Anterior cingulate cortex (tissue), 58 donors: ENCODE measurements at places on chromosomes 1 and 21.

- DNase-seq, result no peak
Measured at GRCh38 chr1:51000651-51001050, 30.6 kb downstream of the CDKN2C start.

DNA sequence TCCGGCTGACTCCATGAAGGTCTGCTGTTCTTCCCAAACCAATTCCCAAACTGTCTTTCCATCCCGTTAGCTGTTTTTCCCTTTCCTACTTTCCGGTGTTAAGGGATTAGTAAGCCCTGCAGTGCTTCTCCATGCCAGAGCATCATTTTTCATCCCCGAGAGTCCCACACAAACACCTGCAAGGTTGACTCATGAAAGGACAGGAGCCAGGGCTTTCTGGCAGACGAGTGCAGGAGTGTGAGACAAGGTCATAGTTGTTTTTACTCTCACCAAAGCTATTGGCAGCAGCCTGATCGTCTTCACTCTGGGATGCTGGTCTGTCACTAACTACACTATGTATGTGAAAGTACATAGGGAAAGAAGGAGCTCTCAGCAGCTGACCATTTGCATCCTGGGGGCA is 10.2 kb upstream of the BECN2 start:
- DNase-seq, result no peak

DNA sequence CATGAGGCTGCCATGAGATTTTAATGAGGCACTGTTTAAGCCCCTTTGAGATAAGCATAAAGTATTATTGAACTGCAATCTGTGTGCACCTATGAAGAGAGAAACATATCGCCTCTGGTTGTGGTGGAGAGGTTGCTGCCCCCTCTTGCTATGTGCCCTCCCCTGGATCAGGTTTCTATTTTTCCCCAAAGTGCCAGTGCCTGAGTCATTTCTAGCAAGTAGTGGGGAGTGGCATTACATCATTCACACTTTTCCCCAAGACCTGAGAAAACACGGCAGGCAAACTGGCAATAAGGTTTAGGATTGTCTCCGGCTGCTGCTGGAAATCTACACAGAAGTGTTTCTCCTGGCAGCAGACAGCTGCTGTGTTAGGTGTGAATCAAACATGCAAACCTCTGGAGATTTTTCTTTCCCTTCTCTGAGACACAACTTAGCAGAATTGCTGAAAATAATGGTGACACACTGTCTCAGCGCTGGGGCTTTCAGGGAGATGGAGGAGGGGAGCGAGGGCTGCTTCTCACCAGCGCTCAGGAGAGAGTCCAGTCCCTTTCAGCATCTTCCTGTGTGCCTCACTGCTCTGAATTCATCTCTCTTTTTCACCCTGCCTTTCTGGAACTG is 13.7 kb upstream of the RGS16 start:
- no peak for DNase-seq

- DNase-seq, result no peak
Measured at GRCh38 chr1:68379085-68379478, 70.7 kb downstream of the RPE65 start.
